ENCODE measurements at places on chromosomes 4 and X.

GRCh38 chr4:83558059-83558653 is 22.2 kb downstream of the GPAT3 start:
- DNase-seq, result no peak

GRCh38 chrX:100687546-100687945 is 43.5 kb downstream of the SRPX2 start:
- DNase-seq, result no peak

- DNase-seq, result no peak
Observed at GRCh38 chr4:88177983-88178625, 19.7 kb upstream of the ABCG2 start.

- no peak for DNase-seq
Observed at GRCh38 chr4:70405765-70406164, 8.0 kb downstream of the OPRPN start.

GRCh38 chr4:56298236-56298635 is 89.1 kb downstream of the AASDH start:
- DNase-seq, result no peak

Measured in stimulated activated CD8-positive, alpha-beta memory T cell treated with anti-CD3 and anti-CD28 coated beads, Interleukin-12 subunit alpha, Interleukin-12 subunit beta, amount 100 ng/mL, for 1 hour (primary cell).